NCI-H226 (cell line): ENCODE measurements at places on chromosomes 1 and 21.

GRCh38 chr1:101728029-101728428, 268.7 kb downstream of the OLFM3 start:
- no peak for DNase-seq

DNA sequence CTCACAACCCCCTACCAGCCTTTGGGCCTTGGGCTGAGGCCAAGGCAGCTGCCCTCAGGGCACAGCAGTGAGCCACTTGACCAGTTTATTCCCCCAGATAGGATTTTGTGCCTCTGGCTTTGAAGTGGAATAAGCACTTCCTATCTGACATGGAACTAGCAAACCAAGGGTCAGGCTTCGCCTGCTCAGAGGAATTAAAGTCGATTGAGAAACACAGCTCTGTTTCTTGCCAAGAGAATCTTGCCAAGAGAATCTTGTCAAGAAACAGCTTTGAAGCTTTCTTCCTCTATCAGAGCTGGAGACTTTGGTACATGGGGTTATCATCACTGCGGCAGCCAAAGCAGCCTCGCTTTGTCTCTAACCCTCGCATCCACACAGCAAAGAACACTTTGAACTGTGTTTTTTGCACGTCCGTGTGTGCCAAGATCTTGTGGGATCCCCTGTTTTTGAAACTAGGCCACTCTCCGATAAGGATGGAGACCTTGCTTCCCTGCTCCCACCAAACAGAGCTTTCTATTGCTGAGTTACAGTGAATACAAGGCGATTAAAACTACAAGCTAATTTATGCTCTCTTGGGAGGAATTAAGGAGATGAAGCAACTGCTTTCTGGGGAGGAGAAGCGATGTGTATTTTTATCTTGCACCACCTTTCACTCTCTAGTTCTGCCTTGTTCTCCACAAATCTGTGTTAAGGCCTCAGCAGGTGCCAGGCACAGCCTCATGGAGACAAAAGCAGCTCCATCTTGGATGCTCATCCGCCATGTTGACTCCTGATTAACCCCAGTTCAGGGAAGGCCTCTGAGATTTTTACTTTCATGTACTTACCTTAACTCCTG, 67.3 kb downstream of the RHOU start:
- peak; percentile 40 for DNase-seq

- DNase-seq: peak; percentile 50
Measured at GRCh38 chr1:115668579-115668978, 26.8 kb downstream of the VANGL1 start.

- no peak for DNase-seq
Measured at GRCh38 chr1:57966751-57967406, 543.0 kb upstream of the DAB1 start.

DNA sequence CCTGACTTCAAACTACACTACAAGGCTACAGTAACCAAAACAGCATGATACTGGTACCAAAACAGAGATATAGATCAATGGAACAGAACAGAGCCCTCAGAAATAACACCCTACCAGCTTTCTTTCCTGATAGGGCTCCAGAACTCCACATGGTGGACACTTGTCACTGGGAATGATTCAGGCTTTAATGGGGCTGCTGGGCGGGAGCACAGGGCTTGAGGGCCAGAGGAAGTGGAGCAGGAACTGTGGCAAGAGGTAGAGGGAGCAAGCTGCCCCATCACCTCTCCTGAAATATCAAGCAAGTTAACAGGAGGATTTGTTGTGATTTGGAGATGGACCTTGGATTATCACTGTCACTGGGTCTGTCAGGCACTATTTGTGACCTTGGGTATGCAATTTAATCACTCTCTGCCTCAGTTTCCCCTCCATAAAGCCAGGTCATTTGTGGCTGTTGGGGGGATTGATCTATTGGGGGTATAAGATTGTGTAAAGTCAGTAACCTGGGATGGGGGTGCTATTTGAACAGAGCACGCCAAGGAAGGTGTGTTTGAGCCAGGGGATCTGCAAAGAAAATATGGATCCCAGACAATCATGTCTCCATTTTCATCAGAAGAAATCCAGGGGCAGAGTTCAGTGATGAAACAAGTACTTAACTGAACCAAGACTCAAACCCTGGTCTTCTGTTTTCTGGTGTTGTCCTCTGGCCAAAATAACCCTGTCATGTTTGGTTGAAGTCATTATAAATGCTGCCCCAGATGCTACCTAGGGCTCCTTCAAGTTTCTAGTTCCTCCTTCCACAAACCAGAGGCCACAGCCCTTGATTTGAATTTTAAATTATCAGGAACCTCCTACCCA, 25.2 kb downstream of the ETS2 start:
- no peak for DNase-seq

- DNase-seq: peak; percentile 73
Measured at GRCh38 chr1:47997289-47998200, at the start of gene TRABD2B. Gene TRABD2B, minus strand, starts transcription at chr1:47997385.

GRCh38 chr1:234000557-234001041, 96.1 kb downstream of the SLC35F3 start:
- no peak for DNase-seq

DNA sequence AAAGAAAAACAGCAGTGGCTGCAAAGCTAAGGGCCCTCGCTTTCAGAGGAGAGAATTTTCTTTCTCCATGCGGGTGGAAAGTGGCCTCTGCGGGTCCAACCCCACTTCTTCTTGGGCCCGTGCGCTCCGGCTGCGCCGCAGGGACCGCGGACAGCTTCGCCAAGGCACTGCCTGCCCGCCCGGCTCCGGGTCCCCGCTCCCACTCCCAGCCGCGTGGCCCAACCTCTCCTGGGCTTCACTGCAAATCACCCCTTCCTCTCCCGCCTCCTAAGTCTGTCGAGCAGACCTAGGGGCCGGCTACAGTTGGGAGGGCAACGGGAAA, 1.0 kb upstream of the RUNX3 start:
- no peak for DNase-seq
